Stimulated activated CD4-positive, alpha-beta T cell treated with anti-CD3 and anti-CD28 coated beads, Interleukin-15, amount 100 ng/mL, for 24 hours (primary cell): ENCODE measurements at places on chromosomes 4 and X.
A peak's percentile ranks its signal among the peaks of the same experiment; 100 is the strongest.

DNA sequence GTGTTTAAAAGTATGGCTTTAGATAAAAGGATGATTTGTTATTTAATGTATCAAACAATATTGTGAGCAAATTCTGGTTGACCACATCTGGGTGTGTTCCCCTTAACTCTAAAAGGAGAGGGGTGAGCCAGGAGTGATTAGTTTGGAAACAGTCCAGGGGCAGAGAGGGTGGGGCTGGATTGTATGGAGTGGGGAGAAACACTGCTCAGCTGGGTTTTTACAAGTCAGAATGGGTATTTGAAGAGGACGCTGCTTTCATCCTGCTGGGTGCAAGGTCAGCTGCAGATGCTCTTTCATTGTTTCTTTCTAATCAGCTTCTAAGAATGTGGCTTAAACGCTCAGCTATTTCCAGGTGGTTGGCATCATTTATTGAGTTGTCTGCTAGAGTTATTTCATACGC is 82.8 kb upstream of the LIMCH1 start:
- no peak for DNase-seq

GRCh38 chrX:103441878-103442535 is 65.7 kb downstream of the BEX3 start:
- no peak for DNase-seq

- no peak for DNase-seq
These were observed 43.4 kb downstream of the MAOA start for GRCh38 chrX:43699475-43699874.

DNA sequence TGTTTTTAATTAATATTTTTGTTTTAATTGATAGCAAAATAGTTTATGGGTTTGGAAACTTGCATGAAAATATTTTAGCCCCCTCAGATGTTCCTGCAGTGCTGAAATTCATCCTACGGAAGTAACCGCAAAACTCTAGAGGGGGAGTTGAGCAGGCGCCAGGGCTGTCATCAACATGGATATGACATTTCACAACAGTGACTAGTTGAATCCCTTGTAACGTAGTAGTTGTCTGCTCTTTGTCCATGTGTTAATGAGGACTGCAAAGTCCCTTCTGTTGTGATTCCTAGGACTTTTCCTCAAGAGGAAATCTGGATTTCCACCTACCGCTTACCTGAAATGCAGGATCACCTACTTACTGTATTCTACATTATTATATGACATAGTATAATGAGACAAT is 40.4 kb downstream of the MAP7D3 start:
- no peak for DNase-seq

DNA sequence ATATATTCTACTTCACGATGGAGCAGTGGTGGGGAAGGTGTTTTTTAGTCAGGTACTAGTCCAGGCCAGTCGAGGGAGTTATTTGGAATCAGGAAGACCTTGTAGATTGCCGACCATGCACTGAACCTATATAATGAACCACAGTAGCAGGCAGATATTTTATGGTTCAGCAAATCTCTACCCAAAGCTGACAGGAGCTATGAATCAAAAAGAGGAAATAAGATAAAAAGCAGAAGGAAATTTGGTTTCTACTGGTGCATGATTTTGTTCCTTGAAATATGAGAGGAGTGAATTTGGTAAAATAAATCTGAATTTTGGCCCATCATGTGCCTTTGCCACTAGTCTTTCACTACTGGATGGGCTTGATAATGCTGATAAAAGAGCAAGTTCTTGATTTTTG is 924.3 kb upstream of the DIAPH2 start:
- no peak for DNase-seq

DNA sequence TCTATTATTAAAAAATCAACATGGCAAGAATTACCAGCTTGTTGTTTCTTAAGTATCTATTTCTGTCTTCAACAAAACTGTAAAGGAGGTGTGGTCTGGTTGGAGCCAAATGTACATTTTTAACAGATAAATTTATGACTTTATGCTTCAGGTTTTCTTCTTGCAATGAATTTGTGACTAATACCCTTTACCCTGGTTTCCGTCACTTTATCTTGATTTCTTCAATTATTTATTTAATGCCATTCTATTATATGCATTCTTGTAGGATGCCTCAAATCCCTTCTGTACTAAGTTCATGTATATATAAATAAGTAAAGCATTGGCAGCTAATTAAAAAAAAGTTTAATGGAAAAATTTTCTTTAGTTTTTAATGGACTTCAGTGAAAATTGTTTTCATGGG is 41.5 kb upstream of the ANXA3 start:
- DNase-seq, result no peak

GRCh38 chr4:3168029-3168428 is 80.9 kb upstream of the MSANTD1 start:
- DNase-seq, result peak; percentile 6

GRCh38 chr4:14386196-14386595 is 616.1 kb upstream of the CPEB2 start:
- DNase-seq, result no peak

GRCh38 chrX:11064851-11065600 is 46.1 kb upstream of the HCCS start:
- no peak for DNase-seq

- no peak for DNase-seq
These were observed 297.4 kb downstream of the ANKRD50 start for GRCh38 chr4:124415146-124415545.

- DNase-seq, result no peak
These were observed 1.3 kb downstream of the ANTXR2 start for GRCh38 chr4:80071604-80072227.

DNA sequence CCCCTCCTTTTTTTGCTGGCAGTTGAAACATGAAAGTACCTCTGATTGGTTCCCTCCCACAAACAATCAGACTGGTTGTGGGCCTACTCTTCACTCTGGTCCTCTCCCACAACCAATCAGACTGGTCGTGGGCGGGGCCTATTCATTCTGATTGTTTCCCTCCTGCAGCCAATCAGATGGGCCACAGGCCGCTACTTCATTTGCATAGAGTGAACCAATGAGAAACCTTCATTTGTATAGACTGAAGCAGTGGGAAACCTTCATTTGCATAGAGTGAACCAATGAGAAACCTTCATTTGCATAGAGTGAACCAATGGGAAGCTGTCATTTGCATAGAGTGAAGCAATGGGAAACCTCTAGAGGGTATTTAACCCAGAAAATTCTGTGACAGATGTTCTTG is 55.2 kb downstream of the TRMT44 start:
- no peak for DNase-seq

GRCh38 chrX:107677909-107678308 is 49.6 kb downstream of the PRPS1 start:
- no peak for DNase-seq

GRCh38 chr4:176400816-176401461 is 81.2 kb downstream of the SPCS3 start:
- DNase-seq, result no peak

DNA sequence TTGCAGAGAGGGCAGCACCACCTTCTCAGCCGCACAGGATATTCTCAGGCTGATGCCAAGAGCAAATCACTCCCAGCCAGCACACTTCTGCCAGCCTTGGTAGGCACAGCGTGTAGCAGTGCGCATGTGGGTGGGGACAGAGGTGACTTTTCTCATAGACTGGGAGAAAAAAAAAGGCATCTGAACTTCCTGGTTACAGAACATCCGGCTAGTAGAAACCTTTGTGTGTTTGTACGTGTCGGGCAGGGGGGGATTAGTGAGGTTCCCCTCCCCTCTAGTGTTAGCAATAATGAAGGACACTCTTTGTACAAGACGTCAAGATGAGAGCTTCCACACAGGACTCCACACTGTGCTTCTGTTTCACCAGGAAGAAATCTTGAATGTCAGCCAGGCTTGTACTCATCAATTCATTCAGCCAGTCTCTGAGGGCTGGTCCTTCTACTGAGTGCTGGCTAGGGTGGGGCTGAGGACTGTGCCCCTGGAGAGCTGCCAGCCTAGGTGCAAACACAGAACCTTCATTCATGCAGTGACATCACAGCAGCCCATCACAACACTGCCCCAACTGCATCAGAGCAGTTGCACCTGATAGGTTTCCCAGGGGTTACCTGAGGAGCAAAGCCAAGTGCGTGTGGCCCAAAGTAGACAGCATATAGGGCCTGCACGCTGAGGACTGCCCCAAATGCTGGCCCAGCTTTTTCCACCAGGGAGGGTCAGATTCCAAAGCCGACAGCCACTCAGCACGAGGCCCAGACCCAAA is 34.7 kb downstream of the SLC25A5 start:
- DNase-seq, result peak; percentile 6

GRCh38 chr4:61182915-61183314 is 17.2 kb upstream of the ADGRL3 start:
- no peak for DNase-seq

DNA sequence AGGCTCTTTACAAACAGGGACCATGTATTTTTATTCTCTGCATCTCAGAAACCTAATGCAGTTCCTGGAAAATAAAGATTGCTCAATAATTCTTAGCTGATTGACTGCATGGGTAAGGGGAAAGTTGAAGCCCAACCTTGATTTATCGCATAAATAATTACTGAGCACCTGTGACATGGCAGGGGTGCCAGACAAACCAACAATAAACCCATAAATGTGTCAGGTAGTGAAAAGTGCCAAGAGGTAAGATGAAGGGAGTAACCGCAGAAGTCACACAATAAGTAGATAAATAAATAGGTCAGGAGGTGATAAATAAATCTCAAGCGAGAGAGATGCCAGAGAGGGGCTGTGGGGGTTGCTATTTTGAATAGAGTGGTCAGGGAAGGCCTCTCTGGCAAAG is 20.1 kb upstream of the AP1S2 start:
- no peak for DNase-seq

DNA sequence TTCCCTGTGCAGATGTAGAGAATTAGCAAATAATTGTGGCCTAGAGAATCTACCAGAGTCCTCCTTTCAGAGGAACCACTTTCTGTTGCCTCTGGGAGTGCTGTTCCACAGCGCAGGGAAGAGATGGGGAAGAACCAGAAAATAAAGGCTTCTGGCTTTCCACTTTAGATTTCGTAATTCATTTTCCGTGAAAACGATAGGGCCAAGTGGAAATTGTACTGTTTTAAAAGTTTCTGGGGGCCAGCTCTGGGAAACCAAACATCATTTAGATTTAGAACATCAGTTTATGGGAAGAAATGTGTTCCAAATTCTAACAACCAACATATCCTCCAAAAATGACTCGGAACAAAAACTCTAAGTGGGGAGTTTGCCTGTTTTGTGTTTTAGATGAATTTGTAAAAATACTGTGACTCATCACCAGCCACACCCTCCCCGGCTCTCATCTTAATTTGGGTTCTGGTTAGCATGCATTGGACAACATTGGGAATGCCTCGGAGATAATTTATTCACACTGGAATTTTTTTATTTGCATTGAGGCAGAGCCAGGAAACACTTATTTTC is 65.2 kb upstream of the LNX1 start:
- DNase-seq, result no peak

- no peak for DNase-seq
These were observed 106.9 kb downstream of the THOC2 start for GRCh38 chrX:123625952-123626351.

- no peak for DNase-seq
These were observed 900 bp downstream of the CTAG2 start for GRCh38 chrX:154652311-154653047.
